ENCODE measurements at places on chromosomes 6 and 20.
A peak's percentile ranks its signal among the peaks of the same experiment; 100 is the strongest.

DNA sequence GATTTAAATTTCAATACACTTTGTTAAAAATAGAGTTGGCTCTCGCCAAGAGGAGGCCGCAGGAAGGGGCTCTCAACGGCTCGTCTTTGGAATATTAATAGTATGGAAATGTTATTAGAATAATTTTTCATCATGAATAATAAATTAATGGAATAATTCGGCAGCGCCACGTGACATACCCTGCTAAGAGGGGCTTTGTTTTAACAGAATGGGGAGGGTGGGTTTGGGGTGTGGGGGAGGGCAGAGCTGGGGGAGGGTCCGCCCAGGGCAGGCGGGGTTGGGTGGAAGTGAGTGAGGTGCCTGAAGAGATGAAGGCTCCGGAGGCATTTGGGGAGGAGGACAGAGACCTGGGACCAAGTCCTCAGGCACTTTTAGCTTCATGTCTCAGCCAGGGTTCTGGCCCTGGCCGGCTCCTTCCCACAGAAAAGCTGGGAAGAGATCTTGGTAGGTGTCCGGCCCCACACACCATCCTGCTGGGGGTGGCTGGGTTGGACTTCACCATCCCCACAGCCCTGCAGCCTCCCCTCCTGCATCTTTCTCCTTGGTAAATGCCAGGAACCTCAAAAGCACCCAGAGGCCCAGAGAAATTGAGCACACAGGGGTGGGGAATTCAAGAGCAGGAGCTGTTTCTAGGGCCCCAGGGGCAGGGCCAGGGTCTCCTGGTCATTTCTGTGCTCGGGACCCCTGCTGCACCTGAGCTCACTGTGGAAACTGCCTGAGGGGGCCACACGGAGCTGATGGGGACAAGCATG lies 93.6 kb upstream of the BHLHE23 start:
- no peak for DNase-seq

DNA sequence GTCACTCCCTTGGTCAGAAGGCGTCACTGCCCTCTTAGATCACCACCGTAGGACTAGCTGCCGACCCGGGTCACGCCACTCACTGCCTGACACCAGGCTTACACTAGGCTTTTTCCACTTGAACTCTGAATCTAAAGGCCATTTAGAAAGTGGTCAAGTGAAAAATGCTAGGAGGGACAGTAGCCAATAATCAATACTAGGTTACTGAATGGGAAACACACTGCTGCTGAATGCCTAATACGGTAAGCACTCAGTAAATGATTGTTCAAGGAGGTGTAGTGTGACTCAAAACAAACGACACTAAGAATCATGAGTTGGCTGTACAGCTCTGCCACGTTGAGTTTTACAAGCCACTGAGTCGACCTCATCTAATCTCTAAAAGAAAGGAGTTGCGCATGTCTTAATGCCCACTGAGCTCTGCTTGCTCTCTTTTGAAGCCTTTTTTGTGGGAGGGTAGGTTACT lies 760 bp upstream of the IBTK start:
- DNase-seq: peak; percentile 52

DNA sequence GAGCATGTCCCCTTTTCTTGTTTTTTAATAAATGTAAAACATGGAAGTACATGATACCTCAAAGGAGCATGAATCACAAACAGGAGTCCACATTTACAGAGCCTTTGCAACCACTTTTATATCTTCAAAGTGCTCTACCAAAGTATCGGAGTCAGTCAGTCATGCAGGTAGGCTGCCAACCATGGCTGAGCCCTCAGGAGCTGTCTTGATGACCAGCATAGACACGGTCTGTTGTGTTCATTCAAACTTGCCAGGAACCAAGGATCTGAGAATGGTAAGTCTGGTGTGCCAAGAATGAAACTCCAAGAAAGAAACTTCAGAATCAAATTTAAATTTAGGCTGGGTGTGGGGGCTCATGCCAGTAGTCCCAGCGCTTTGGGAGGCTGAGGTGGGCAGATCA lies 111.5 kb downstream of the SLC16A10 start:
- no peak for DNase-seq

DNA sequence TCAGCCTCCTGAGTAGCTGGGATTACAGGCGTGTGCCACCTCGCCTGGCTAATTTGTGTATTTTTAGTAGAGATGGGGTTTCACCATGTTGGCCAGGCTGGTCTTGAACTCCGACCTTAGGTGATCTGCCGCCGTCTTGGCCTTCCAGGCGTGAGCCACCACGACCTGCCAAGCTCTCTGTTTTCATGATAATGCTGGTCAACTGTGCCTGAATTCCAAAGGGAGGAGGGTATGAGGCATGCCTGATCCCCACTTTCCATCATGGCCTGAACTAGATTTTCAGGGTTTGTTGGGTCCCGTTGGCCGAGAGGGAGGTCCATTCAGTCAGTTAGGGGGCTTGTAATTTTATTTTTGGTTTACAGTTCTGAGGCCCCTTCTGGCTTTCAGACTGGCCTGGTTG lies 28.0 kb upstream of the ANGPT4 start:
- DNase-seq: no peak

GRCh38 chr6:56022678-56023077 lies 147.3 kb upstream of the BMP5 start:
- no peak for DNase-seq

DNA sequence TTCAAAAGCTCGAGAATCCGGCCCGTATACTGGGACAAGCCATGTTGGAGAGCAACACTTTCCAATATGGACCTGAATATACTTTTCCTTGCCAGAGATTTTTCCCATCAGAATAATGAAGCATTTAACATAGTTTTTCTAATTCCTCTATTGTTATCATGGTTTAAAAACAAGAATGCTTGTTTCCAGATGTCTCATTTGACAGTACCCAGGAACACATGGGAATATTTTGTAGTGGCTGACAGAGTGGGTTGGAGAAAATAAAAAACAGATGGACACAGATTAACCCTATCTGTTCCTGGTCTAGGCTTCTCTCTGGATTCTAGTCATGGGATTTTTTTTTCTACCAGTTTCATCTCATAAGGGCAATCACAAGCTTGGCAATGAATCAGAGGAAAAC lies 164.8 kb upstream of the CEP162 start:
- DNase-seq: no peak

- DNase-seq: no peak
These were observed 2.7 kb upstream of the BTN2A2 start for GRCh38 chr6:26380256-26380655.

DNA sequence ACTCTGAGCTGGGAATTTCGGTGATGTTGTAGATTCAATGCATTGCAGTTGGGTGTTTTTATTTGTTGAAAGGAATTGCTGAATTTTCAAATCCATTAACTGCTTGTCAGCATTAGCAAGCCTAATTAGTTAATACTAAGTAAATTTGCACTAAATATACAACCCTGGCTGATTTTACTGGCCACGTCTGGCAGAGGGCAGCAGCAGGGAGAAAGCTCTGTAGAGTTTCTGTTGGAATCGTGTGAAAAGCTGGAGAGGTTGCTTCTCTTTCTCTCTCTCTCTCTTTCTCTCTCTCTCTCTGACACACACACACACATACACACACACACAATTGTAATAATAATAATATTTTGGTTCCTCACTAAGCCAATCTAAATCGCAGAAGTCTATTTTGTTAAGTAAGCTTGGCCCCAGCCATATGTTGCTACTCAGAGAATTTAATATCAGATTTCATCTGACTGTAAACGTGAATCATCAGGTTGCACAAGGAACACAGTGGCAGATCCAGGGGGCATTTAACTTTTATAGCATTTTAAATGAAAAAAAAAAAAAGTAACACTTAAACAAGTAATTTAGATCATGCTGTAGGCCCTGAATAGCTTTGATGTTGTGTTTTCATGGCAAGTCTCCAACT lies 289.5 kb downstream of the ESR1 start:
- no peak for DNase-seq

GRCh38 chr20:2279253-2279779 lies 16.5 kb upstream of the TGM3 start:
- peak; percentile 51 for DNase-seq

DNA sequence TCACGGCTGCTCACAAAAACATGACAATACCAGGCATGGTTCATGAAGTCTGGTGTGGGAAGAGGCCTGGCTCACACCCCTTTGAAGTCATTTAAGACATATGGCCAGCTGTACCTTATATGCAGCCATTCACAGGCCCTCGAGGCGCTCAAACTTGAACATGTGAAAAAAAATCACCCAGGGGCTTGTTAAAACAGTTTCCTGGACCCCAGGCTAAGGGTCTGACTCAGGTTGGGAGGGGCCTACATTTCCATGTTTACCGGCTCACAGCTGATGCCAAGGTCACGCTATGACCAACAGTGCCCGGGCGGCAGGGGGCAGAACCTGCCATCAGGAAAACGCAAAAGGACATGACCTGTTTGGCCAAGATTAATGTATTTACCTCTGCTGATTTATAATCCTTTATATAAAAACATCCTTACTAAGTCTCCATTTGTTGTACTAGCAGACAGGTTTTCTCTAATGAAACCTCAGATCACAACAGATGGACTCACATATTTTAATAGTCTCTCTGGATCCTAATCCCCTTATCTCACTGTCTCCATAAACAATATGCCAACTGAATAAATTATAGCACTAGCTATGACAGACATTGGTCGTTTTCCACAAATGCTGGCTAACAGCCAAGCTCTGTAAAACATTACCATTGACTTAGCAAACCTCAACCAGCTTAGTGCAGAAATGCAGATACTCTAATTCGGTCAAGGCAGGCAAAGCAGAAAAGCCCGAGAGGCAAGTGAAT lies 19.9 kb downstream of the EZR start:
- DNase-seq: no peak

- no peak for DNase-seq
These were observed 26.7 kb upstream of the IRF4 start for GRCh38 chr6:364609-365540.

GRCh38 chr6:66538551-66539135 lies 831.6 kb upstream of the EYS start:
- no peak for DNase-seq

GRCh38 chr20:62606551-62607201 lies 35.6 kb upstream of the SLCO4A1 start:
- no peak for DNase-seq

DNA sequence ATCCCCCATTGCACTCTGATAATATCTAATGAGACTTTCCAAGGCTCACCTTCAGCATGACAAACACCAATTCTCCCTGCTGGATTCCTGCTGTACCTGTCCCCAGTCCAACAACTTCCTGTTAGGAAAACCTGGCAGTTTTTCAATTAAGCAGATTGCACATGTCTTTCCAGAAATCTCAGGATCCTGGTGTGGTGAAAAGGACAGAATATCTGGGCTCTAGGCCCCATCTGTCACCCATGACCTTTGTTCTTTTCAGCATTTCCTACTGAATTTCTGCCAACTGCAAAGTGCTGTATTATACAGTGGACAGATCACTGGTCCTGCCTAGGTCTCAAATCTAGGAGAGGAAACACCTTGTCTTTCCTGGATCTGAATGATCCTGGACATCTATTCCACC lies 27.7 kb upstream of the DTNBP1 start:
- no peak for DNase-seq

DNA sequence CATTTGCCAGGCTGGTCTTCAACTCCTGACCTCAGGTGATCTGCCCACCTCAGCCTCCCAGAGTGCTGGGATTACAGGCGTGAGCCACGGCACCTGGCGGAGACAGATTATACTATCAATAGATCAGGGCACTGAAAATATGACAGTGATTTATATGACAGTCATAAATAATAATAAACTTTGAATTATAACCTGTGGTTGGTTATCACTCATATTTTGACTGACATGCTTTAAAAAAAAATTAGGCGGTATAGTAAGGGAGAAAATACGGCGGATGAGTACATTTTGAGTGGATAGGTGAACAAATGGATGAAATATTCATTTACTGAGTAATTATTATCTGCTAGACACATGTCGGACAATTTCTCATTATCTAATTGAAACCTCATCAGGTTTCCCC lies 28.8 kb downstream of the TMEM244 start:
- DNase-seq: no peak

GRCh38 chr6:158706369-158706982 lies 56.6 kb downstream of the SYTL3 start:
- peak; percentile 22 for DNase-seq

- DNase-seq: no peak
These were observed 49.7 kb downstream of the JPH2 start for GRCh38 chr20:44137266-44137801.

DNA sequence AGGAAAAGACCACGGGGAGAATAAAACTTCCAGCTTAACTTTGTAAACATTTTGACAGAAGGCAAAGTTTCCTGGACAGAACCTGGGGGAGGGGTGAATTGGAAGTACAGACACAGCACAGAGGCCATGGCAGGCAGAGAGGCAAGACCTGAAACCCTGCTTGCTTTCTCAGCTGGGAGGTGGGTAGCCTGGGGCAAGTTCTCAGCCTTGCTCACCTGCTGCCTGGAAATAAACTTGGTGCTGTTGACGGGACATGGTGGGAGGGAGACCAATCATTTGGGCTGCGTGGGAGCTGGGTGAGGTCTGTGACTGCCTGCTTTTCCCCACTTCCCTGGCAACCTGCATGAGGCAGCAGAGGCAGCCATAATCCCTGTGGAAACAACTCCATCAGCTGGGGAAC lies 221.3 kb downstream of the MOXD1 start:
- DNase-seq: no peak

DNA sequence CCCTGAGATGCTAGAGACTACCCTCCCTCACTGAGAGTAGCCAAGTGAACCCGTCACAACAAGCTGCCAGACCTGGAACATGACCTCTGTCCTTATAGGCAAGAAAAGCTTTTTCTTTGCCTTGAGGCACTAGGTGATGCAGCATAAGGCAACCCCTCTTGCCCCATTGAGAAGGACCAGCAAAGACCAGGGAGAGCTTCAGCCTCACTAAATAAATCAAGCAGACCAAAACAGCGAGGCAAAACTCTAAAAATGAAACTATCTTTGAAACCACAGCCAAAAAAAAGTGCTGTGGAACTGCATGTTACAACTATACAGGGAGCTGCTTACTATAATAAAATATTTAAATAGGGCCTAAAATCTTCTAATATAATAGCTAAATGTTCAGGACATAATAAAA lies 62.6 kb upstream of the FAM83B start:
- no peak for DNase-seq

DNA sequence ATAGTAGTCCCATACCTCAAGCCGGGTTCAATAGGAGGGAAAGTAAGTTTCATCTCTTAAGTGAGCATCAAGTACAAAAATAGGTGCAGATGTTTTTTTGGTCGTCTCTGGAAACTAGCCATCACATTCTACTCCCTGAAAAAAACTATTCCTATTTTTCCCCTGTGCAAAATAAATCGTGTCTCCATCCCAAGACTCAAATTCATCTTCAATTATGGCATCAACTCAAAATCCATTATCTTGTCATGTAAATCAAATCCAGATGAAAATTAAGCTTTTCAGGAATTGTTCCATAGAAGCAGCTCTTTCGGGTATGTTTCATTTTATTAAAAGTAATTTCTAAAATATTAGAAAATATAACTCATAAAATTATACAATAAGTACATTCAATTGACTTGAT lies 1368.4 kb downstream of the GRIK2 start:
- no peak for DNase-seq

DNA sequence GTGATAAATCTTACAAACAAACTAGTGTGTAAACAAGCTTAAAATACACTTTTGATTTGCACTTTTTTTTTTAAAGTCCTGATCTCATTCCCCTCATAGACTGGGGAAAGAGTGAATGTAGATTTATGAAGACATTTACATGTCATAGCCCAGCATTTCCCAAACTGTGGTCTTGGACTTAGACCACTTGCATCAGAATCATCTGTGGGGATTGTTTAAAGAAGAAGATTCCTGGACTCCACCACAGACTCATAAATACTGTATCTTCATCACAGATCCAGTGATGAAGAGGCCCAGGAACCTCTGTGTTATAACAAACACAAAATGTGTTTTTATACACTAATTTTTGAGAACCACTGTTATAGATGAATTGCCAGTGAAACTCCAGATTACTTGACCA lies 99.5 kb downstream of the KCNQ5 start:
- no peak for DNase-seq
